ENCODE measurements at places on chromosomes 16 and 17. TPM values are rescaled to one million over a fixed set of nuclear protein-coding genes. Genes with fewer than 3 reads are reported as not detected.

- peaks cover 72% of the 10 kb centered on the region for H3K36me3 ChIP-seq
- no peaks in the 10 kb centered on the region for H3K27me3 ChIP-seq
- H3K27ac ChIP-seq: no peak overlapping the region
- peaks cover 12% of the 10 kb centered on the region for H3K4me1 ChIP-seq
- no peak overlapping the region for H3K4me3 ChIP-seq
These were observed 37.4 kb downstream of the STH start for GRCh38 chr17:46036491-46036890.

DNA sequence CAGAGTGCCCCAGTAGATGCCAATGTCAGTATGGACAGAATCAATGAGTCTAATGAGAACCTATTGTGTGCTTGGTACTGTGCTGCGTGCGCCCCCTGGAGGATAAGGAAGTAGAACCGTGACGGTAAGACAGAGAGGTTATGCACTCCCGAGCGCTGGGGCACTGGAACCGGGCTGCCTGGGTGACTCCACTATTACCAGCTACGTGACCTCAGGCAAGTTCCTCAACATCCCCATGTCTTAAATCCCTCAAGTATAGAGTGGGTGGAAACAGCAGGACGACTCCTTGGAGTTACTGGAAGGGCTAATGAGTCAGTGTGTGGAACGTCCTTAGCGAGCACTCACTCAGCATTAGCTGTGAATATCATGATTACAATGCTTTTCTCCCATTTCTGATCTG lies 16.2 kb downstream of the CHST4 start:
- no peak overlapping the region for H3K27ac ChIP-seq
- peak; percentile 87 for DNase-seq
- H3K36me3 ChIP-seq: no peaks in the 10 kb centered on the region
- no peak overlapping the region for H3K4me3 ChIP-seq
- peaks cover 2% of the 10 kb centered on the region for H3K4me1 ChIP-seq

The PRDM7 gene
- total RNA-seq: not detected

The CA7 gene
- total RNA-seq: 0.28 TPM

DNA sequence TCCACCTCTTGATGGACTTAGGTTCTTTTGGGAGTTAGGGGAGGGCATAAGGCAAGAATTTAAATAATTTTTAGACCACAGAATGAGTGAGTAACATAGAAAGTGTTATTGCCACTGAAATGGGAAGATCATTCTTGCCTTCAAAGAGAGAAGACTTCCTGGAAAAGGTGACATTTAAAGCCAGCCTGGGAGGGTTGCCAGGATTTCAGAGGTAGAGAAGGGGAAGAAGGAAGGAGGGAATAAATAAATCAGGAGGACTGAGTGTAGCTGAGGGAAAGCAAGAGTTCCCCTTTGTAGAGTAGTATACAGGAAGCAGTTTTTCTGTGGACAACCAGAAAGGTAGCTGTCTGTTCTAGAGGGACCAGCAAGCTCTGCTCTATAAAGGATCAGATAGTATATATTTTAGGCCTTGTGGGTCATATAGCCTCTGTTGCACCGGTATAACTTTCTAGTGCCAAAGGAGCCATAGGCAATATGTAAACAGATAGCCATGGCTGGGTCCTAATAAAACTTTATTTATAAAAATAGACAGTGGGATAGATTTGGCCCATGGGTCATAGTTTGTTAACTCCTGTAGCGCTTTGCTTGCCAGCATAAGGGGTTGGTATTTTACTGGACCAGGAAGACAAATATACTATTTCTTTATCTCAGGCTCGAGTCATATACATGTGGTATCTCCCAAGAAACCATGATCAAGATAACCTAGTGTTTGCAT lies 147.2 kb upstream of the CACNG5 start:
- H3K4me1 ChIP-seq: peaks cover 23% of the 10 kb centered on the region
- no peak for DNase-seq
- no peaks in the 10 kb centered on the region for H3K27me3 ChIP-seq
- H3K4me3 ChIP-seq: no peak overlapping the region
- H3K27ac ChIP-seq: peak overlapping the region; percentile 69

The AHSP gene
- total RNA-seq: not detected

The AMFR gene
- total RNA-seq: 52.3 TPM

DNA sequence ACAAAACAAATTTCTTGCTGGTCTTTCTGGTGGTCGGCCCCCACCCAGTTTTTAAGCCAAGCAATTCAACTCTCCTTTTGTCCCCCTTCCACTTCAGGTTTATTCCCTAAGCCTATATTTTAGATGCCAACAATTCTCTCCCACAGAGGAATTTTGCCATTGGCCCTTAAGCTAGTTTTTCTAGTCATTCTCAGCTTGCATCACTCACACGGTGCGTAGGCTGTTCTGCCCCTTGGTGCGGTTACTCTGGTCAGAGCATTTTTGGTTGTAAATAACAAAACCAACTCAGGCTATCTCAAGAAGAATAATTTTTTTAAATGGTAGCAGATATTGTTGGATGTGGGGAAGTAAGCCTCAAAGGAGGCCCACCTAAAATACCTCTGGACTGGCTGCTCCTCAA lies 33.7 kb upstream of the DYNLL2 start:
- H3K4me1 ChIP-seq: peaks cover 9% of the 10 kb centered on the region
- H3K27ac ChIP-seq: no peak overlapping the region
- H3K36me3 ChIP-seq: no peaks in the 10 kb centered on the region
- no peak for DNase-seq

Measured in activated CD4-positive, alpha-beta T cell treated with anti-CD3 and anti-CD28 coated beads, Interleukin-2, amount 10 ng/mL, durations not matched to agents 24 days and 14 days (primary cell).